ENCODE measurements at places on chromosomes 5 and 9.
A peak's percentile ranks its signal among the peaks of the same experiment; 100 is the strongest.

DNA sequence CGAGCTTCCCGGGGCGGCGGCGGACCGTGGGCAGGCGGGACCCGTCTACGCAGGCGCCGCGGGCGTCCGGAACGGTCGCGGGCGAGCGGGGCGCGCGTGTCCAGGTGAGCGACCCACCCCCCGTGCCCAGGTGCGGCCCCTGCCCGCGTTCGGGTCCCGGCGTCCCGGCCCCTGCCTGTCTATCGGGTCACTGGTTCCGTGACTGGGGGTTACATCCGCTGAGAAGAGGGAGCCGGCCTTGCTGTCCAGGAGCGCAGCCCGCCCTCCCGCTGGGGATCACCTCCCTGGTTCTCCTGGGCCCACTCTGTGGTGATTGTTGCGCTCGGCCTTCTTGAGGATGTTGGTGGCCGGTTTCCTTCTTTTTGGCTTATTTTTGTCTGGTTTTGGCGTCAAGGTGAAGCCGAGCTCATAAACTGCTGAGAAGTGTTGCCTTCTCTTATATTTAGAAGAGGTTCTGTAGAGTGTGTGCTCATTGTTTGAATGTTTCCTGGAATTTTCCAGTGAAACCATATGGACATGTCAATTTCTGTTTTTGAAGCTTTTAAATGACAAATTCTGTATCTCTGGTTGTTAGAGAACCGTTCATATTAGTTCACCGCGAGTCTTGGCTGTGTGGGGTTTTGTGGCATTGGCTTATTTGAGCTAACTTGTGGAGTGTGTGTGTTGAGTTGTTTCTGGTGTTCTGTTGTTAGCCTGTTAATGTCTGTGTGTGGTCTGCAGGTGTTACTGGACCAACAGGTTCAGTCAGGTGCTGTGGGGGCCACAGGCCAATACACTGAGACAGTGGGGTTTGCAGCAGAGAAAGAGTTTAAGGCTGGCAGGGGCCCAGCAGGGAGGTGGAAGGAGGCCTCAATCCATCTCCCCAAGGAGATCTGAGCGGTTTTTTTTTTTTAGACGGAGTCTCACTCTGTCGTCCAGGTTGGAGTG is 621 bp downstream of the CEP72 start:
- no peak for DNase-seq

GRCh38 chr9:87059772-87060171 is 112.5 kb upstream of the GAS1 start:
- DNase-seq, result no peak

GRCh38 chr5:157271740-157272271 is 5.9 kb downstream of the CYFIP2 start:
- peak; percentile 69 for DNase-seq

DNA sequence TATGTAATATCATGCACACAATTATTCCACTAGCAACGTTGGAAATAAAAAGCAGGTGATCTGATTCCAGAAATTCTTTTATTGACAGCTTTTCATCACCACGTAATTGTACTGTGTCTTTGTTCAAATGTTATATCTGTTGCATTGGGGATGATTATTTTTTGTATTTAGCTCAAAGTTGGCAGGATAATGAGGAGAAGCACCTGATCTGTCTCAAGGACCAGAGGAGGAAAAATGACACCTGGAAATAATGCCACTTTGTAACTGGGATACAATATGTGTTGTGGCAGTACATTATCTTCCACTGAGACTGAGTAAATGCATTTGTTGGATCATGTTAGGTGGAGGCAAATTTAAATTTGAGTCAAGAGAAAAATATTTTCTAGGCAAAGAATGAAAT is 1298.8 kb upstream of the CDH6 start:
- no peak for DNase-seq

DNA sequence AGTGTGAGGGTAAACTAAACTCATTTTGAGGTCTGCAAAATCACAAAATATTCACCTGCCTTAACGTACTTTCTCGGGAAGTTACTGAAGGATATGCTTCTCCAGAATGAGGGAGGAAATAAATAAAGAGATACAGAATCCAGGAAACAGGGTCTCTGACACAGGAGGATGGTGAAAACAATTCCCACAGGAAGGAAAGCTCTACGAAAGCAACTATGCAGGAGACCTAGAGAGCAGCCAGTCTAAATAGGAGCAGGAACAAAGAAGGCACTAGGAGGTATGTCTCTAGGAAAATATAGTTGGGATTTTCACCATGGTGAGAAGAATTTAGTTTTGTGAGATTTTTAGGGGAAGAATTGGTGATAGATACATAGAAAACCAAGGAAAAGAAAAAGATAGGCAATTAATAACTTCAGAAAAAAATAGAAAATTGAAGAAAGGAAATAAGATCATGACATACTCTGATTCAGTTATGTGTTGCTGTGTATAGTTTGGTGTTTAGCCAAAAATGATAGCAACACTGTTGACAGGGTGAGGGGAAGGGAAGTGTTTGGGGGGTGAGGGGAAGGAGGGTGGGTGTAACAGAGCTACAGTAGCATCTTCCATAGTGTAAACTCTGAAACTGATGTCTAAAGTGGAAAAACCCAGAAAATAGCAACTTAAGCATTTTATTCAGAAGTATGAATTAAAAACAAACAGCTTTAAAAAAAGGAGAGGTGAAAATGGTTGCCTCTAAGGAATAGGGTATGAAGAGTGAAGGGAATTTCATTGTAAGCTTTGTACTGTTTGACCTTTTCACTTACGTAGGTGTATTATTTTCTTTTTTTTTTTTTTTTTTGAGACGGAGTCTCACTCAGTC is 9.8 kb downstream of the GPR21 start:
- no peak for DNase-seq

Measured in GM13976 (cell line).